ENCODE measurements at places on chromosomes 3 and 15.

DNA sequence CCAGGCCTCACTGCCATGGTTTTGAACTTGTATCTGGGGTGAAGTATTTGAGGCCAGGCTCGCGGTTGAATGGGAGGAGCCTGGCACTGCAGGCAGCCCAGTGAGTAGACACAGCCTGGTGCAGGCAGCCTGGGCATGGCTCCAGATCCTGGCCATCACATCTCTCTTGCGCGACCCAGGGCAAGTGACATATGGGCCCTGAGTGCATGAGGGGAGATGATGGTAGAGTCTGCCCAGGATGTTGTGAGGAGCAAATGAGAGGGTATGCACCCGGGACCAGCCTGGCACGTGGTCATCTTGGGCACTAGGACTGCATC lies 103.5 kb downstream of the TBC1D2B start:
- DNase-seq, result no peak

DNA sequence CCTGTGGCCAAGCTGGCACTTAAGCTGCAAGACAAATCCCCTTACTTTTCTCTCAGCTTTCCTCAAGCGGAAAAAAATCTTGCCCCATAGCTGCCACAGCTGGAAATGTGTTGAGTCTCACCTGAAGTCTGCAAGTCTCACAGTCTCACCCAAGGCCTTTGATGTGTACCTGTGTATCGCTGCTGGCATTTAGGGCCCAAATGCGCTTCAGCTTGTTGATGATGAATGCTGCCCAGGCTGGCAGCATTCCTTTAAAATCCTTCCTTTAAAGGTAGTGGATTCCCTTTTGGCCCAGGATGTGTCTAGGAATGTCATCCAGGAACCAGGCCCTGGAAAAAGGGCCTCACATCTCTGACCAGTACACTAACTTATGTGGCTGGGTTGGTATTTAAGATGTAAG lies 7.0 kb downstream of the OR5K4 start:
- no peak for DNase-seq

GRCh38 chr15:51814606-51815005 lies 14.8 kb upstream of the TMOD3 start:
- no peak for DNase-seq

DNA sequence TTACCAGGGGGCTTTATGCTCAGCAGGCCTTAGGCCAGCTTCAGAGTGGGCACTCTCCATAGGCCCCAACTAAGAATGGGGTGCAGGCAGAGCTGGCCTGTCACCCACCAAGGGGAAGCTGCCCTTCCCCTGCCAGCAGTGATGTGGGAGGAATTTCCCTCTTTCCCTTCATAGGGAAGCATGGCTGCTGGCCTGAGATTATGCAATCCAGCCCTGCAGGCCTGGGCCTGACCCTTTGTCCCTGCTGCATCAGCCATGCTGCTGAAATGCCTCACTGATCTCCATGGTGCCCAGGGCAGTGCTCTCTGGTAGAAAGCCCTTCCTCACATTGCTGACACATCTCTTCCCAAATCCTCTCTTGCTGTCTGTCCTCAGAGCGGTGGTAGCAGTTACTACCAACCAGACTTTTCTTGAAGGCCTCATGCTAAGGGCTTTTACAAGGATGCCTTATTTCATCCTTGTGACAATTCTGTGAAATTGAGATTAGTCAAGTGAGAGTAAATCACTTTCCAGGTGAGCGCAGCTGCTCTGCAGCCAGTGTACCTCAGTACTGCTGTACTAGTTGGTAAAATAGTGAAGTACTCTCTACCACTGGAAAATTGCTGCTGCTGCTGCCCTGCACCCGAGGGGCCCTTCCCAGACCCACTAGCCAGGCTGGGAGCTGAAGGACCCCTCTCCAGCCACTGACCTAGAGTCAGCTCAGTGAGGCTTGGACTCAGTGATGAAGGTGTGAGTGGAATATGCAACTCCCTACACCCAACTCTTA lies 33.8 kb downstream of the MRAS start:
- no peak for DNase-seq

DNA sequence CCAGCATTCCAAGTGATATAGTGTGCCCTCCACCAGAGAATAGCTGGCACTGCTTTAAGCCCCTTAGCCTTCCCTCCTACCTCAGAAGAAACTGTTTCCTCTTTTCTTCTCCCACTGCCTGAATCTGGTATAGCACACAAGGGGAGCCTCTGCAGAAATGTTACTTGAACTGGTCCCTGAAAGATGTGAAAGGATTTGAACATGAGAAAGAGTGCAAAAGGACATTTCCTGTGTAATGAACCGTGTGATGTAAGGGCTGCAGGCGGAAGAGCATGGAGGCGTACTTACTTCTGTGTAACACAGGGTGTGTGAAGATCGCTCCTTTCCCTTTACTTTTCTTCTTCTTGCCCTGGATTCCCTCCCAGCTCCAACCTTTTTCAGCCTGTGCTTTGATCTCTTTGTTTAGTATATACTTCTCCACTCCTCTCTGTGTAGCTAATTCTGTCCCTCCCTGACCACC lies 8.4 kb downstream of the TMOD3 start:
- DNase-seq, result peak; percentile 19

GRCh38 chr15:42605796-42606195 lies 30.4 kb downstream of the STARD9 start:
- DNase-seq, result no peak

DNA sequence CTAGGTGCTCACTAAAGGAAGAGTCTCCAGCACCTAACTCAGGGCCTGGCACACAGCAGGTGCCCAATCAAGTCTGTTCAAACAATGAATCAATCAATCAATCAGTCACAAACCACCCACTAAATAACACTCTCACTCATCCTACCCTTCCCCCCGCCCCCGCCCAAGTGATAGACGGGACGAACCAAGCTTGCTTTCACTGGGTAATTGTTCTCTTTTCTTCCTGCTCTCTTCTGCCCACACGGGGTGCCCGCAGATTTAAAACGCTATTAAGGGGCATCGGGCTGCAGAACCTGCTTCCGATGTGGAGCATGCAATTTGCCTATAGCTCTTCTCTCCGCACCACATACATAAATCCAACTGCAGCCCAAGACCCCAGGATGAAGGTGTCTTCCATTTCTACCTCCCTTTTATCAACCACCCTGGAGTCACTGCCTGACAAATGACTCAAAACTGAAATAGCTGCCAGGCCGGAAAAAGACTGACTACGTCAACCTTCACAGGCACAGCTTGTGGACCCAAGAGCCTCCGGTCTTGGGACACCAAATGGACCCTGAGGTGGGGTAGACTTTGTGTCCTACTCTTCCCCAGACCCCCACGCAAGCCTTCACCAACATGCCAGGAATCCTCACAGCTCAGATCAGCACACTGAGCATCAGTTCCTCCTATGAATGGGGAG lies 1.7 kb downstream of the KLHL25 start:
- DNase-seq, result no peak

GRCh38 chr3:44996556-44996969 lies 20.5 kb downstream of the EXOSC7 start:
- DNase-seq, result peak; percentile 24

- DNase-seq, result no peak
Observed at GRCh38 chr3:159453036-159453435, 535.6 kb upstream of the IL12A start.

GRCh38 chr3:144162042-144162441 lies 190.4 kb downstream of the DIPK2A start:
- DNase-seq, result no peak

- no peak for DNase-seq
Observed at GRCh38 chr3:184601576-184602371, 40.2 kb downstream of the EPHB3 start.

GRCh38 chr3:133384331-133385027 lies 15.4 kb upstream of the BFSP2 start:
- peak; percentile 61 for DNase-seq

DNA sequence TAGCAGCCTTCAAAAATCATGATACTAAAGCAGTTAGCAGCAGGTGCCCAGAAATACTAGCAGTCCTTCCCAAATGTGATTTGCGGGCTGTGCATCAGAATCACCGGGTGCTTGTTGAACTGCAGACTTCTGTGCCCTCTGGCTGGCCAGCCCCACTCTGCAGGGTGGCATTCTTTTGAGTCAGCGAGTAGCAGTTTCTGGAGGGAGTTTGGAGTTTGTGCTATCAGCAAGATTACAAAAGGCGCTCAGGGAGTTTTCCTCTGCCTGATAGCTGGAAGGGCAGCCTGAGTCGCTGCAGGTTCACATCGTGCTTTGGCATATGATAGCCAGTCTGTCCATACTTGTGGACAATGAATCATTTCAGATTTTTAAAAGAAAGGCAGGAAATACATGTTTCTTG lies 57.6 kb downstream of the CLDN11 start:
- DNase-seq, result no peak

- DNase-seq, result no peak
Observed at GRCh38 chr3:37725842-37726241, 135.8 kb upstream of the CTDSPL start.

DNA sequence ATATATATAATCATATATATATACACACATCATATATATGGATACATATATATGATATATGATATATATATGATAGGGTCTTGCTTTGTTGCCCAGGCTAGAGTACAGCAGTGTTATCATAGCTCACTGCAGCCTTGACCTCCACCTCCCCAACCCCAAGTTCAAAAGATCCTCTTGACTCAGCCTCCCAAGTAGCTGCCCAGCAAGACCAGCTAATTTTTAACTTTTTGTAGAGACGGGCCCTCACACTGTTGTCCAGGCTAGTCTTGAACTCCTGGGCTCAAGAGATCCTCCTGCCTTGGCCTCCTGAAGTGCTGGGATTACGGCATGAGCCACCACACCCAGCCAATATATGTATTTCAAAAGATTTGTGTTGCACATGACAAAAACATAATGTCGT lies 83.0 kb downstream of the TBL1XR1 start:
- DNase-seq, result no peak

GRCh38 chr3:185175370-185175987 lies 22.6 kb upstream of the C3orf70 start:
- DNase-seq, result peak; percentile 55

- DNase-seq, result no peak
Observed at GRCh38 chr3:196975349-196975748, 6.7 kb upstream of the PIGZ start.

- DNase-seq, result no peak
Observed at GRCh38 chr3:41450416-41451231, 251.3 kb downstream of the CTNNB1 start.

DNA sequence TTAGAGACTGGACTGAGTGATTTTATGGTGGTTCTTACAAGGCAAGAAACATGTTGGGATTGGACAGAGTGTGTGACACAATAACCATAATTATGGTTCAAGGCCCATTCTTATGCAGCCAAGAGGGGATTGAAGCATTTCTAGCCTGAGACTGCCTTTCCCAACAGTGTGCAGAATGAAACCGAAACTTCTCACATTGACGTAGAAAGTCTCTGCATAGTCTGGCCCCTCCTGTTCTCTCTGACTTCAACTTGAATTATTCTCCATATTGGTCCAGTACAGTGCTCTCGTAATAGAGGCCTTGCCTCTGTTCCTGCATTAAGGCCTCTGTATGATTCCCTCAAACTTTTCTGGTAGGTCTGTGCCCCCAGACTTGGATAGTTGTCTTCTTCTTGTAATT lies 138.3 kb downstream of the DIPK2A start:
- no peak for DNase-seq

GRCh38 chr3:31581660-31582059 lies 48.9 kb downstream of the STT3B start:
- DNase-seq, result no peak

GRCh38 chr3:182585532-182586150 lies 207.7 kb upstream of the ATP11B start:
- no peak for DNase-seq

DNA sequence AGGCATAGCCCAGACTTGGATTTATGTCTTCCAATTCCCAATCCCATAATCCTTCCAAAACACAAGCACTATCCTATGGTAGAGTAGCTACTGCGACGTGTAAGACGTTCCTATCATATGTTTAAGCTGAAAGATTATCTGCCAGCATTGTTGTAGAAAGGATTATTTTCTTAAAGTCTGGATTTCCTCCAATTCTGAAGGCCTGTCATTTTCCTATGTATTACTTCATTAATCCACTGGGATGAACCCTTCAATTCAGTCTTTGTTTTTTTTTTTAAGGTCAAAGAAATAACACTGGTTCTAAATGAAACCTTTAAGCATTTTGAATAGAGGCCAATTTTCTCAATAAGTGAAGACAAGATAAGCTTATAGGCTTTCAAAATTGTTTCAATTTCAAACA lies 289.0 kb downstream of the SLC9A9 start:
- no peak for DNase-seq

DNA sequence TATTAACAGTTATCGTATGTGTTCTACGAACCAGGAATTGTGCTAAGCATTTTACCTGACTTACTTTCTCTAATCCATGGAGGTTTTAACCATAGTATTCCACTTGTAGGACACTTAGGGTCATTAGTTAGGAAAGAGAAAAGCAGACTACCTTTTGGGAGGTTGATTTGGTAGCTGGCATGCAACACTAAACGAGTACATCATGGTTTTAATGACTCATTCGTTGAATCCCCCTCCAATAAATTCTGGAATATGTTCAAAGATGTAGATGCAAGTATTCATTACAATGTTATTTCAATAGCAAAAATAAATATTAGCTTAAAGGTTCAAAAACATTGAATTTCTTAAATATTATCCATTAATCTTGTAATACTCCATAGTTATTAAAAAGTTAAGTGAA lies 162.5 kb downstream of the FMN1 start:
- DNase-seq, result no peak

GRCh38 chr3:97838393-97838792 lies 16.6 kb downstream of the CRYBG3 start:
- DNase-seq, result no peak

GRCh38 chr3:14224895-14225294 lies 46.3 kb downstream of the LSM3 start:
- no peak for DNase-seq

GRCh38 chr3:116331380-116331779 lies 113.9 kb downstream of the LSAMP start:
- DNase-seq, result no peak

- DNase-seq, result no peak
Observed at GRCh38 chr15:99130314-99130713, 25.4 kb downstream of the SYNM start.

DNA sequence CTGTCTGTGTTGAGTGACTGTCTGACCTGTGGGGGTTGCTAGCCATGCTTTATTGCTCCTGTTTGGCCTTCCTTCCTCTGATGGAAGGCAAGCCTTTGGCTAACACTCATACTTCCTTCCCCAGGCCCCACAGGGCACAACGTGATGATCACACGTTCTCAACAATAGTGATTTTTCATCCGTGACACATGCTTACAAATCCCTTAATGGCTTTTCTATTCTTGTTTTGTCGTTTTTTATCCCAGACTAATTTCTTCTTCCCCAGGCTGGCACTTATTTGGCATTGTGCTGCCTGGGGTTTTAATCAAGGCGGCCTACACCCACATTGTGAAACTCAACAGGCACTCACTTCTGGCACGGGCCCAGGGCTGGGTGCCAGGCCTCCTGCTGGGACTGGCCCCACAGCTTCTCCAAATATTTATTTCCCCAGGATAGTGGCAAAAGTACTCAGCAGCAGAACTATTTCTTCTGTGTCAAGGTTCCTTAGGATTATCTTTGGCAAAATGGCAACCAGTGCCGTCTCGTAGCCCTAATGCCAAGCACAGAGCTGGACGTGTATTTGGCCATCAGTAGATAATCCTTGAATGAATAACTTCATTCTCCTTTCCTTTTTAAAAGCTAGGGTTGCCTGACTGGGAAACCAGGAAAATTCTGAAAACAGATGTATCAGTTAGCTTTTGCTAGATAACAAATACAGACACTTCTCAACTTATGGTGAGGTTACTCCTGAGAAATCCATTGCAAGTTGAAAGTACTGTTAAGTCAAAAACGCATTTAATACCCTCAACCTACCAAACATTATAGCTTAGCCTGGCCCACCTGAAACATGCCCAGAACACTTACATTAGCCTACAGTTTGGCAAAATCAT lies 30.6 kb downstream of the CMTM7 start:
- no peak for DNase-seq

GRCh38 chr3:43214616-43215015 lies 71.7 kb upstream of the SNRK start:
- no peak for DNase-seq

Data from GM10248 (cell line).